T47D (cell line): ENCODE measurements at places on chromosomes 7 and 10.
A peak's percentile ranks its signal among the peaks of the same experiment; 100 is the strongest.

- no peak for DNase-seq
Measured at GRCh38 chr10:33709008-33709753, 374.7 kb upstream of the NRP1 start.

DNA sequence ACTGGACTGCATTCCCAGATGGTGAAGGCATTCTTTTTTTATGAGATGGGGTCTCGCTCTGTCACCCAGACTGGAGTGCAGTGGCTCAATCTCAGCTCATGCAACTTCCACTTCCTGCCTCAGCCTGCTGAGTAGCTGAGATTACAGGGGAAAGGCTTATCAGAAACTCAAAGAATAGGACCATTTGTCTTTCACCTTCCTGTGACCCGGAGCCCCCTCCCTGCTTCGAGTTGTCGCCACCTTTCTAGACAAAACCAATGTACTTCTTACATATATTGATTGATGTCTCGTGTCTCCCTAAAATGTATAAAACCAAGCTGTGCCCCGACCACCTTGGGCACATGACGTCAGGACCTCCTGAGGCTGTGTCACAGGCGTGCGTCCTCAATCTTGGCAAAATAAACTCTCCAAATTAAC is 1.8 kb upstream of the METTL27 start:
- no peak for DNase-seq

DNA sequence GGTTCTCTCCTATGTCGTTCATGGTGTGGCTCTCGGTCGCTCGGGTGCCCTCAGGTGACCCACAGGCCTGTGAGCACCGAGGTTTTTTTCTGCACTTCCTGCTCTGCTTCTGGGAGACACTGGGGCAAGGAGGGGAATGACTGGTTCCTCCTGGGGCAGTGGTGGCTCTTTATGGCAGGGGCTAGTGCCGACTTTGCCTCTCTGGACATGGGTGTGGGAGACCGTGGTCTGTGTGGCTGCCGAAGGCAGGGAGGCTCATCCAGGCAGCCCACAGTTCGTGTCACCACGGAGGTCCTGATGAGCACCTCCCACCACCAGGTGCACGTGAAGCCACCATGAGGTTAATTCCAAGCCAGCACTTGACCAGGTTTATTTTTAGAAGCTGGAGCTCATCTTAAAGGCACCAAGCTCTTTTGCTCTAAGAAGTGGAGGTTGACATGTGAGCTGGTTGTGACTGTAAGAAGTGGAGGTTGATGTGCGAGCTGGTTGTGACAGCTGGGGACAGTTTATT is 24.7 kb upstream of the DPYSL4 start:
- DNase-seq, result no peak

GRCh38 chr7:81944058-81944457 is 174.2 kb upstream of the HGF start:
- DNase-seq, result no peak

DNA sequence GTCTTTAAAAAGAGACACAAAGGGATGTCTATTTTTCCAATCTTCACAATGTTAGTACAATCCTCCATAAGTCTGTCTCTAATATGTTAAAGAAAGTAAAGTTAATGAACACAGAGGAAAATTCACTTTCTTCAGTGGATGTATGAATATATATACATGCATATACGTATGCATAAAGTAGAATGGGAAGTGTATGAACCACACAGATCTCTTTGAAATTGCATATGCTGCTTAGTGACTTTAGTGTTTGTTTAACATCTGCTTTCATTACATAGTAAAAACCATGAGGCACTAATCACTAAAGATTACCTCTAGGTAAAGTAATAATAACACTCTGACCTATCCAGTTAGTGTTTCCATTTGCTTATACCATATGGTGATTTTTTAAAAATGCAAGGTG is 451.2 kb downstream of the SEMA3D start:
- no peak for DNase-seq

- no peak for DNase-seq
Measured at GRCh38 chr10:110641256-110641655, 2.9 kb upstream of the RBM20 start.

- DNase-seq, result no peak
Measured at GRCh38 chr10:114427124-114427852, 23.0 kb upstream of the AFAP1L2 start.

- no peak for DNase-seq
Measured at GRCh38 chr10:127971963-127972615, 65.2 kb downstream of the PTPRE start.

GRCh38 chr7:65978891-65979582 is 3.0 kb downstream of the GUSB start:
- DNase-seq, result no peak

DNA sequence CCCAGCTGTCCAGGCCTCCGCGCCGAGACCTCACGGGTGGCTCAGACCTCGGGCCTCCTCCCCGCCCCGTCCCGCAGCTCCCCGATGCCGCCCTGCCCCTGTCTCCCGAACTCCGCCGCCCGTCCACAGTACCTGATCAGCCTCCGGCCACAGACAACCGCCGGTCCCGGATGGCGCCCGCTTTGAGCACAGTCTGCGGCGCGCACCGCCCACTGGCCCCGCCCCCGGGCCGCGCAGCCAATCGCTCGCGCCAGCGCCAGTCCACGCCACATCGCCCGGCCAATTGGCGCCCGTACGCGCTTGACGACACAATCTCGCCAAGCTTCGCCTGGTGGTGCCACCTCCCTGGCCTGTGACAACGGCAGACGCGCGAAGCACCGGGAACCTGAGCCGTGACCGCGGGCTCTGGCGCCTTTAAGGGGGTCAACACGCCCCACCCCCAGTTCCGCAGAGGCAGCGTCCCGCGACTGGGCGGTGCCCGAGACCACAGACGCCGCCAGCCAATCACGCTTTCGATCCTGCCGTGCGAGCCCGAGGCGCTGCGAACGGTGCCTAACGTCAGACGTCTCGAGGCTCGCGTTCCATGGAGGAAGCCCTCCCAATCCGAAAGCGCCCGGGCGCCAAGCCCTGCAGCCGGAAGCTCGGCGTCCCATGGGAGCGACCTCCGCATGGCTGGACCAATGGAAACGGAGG is at the start of gene IDI1:
Gene IDI1 (minus strand): TSS at position 388 of the 693 bp plus-strand sequence. CDS start 116 bp downstream, at position 272.
- peak; percentile 100 for DNase-seq

GRCh38 chr7:34311591-34311990 is 346.4 kb upstream of the NPSR1 start:
- DNase-seq, result no peak

GRCh38 chr7:66205741-66206090 is 582 bp downstream of the TPST1 start:
- DNase-seq, result no peak

DNA sequence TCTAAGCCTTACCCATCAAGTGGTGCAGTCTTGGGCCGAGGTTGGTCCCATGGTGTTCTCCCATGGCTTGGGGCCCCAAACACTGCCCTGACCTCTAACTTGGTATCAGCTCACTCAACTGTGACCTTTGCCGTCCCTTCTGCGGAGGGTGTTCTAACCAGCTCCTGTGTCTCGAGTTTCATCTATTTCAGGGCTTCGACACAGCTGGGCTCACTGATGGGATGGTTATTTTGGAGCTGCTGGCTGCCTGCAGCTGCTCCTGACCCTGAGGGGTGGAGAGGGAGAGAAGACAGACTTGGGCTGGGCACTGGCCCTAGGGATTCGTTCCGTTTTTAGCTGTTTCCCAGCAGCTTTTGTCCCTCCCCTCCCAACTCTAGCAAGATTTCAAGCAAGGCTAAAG is 86.9 kb downstream of the NEURL1 start:
- DNase-seq, result no peak

DNA sequence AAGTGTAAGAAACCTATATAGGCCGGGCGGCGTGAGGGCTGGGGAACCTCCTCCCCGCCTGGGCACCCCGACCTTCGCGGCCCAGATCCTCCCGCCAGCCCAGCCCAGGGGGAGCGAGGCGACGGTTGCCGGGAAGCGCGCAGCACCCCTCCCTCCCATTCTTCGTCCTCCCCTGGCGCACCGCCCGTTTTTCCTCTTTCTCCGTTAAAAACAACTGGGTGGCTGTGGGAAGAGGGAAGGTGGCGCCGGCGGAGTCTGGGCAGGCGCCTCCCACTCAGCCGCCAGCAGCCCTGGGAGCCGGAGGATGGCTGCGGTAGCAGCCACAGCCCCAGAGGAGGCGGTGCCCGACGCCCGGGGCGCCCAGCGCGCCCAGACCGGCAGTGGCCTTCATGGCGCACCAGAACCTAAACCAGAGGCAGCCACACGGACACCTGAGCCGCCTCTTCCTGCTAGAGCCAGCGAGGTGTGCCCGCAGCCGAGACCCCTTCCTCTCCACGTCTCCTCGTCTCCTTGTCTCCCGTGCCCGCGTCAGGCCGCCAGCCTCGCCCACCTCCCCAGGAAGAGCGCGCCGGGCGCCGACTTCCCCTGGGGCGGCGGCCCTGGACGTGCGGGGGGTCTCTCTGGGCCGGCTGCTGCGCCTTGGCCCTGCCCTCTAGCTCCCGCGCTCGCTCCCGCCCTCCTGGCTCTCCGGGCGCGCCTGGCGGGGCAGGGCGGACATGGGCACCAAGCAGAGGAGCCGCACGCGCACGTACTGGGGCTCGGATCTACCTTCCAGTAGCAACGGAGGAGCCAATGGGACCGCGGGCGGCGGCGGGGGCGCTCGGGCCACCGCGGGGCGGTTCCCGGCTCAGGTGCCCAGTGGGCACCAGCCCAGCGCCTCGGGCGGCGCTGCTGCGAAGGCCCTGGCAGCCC is 32.8 kb upstream of the SFTPD start:
- peak; percentile 42 for DNase-seq

DNA sequence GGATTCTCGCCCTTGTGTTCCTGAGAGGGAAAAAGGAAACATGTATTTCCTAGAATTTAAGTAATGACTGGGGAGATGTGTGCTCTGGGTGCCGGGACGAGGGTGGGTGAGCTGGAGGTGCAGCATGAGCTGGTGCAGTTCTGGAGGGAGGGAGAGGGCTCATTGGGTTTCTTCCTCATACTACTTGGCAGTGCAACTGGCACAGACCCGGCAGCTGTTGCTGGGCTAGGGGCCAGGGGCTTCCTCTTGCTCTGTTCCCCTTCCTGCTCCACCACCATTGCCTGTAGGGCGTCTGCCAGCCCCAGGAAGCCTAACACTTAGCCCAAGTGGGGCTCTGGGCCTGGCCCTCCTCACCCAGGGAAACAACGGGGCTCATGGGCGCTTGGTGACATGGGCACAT is 5.9 kb downstream of the RET start:
- DNase-seq, result no peak

- DNase-seq, result peak; percentile 15
Measured at GRCh38 chr7:155213955-155214740, 83.5 kb upstream of the INSIG1 start.

GRCh38 chr7:35909870-35910357 is 109.1 kb downstream of the SEPTIN7 start:
- no peak for DNase-seq

- peak; percentile 55 for DNase-seq
Measured at GRCh38 chr10:101453791-101454718, 100.1 kb downstream of the BTRC start.

DNA sequence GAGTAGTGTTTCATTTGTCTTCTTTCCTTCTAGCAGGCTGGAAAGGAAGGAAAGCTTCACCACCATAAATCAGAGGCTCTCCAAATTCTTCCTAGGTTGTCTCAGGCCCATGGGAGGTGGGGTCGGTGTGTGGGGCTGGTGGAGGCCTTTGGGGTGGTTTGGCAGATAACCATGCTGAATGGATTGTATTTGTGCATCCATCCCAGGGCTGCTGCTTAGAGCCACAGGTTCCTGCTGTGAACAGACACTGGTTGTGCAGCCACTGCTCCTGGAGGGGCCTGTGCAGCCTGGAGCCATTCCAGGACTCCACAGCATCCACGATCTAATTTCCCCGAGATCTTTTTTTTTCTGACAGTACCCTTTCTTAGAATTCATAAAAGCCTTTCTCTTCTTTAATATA is 741.8 kb downstream of the SUGCT start:
- no peak for DNase-seq

DNA sequence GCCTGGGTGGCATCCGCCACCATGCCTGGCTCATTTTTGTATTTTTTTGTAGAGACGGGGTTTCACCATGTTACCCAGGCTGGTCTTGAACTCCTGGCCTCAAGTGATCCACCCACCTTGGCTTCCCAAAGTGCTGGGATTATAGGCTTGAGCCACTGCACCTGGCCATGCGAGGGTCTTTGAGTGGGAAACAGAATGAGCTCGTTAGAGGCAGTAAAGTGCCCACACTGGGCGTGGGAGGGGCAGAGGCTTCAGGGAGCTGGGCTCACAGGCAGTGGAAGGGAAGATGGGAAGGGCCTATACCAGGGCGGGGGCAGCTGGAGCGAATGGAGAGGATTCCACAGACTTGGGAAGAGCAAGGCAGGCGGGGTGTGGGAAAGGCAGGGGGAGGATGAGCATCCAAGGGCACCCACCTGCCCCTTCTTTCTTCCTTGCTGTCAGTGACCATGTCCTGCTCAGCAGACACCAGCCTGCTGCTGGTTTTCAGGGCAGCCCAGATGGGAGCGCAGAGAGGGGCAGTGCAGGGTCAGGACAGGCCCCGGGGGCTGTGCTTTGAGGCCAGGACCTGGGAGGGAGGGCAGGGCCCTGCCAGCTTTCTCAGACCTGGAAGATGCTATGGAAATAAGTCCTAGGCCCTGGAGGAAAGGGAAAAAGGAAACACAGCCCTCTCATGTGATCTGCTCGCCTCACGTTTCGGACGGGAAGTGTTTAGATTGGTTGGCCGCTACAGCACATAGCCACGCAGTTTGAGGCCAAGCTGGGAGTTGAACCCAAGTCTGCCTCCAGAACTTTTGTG is 4.2 kb downstream of the FZD9 start:
- DNase-seq, result no peak

- DNase-seq, result no peak
Measured at GRCh38 chr7:122212754-122213153, 68.7 kb upstream of the AASS start.

DNA sequence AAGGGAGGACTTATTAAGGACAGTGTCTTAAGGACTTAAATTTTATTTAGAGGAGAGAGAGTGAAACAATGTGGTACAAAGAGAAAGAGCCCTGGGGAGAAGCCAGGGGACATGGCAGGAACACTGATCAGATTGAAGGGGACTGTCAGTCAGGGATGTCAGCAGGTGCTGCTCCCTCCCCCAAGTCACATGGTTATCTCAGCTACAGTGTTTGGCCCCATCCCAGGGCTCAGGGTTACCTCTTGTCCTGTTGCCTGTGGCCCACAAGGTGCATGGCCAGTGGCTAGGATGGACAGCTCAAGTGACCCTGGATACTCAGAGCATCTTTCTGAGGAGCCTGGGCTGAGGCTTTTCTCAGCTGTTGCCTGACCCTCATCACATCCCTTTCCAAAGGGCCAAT is 325.9 kb upstream of the PODXL start:
- DNase-seq, result no peak

- no peak for DNase-seq
Measured at GRCh38 chr7:27098578-27099451, 3.0 kb upstream of the HOXA1 start.

DNA sequence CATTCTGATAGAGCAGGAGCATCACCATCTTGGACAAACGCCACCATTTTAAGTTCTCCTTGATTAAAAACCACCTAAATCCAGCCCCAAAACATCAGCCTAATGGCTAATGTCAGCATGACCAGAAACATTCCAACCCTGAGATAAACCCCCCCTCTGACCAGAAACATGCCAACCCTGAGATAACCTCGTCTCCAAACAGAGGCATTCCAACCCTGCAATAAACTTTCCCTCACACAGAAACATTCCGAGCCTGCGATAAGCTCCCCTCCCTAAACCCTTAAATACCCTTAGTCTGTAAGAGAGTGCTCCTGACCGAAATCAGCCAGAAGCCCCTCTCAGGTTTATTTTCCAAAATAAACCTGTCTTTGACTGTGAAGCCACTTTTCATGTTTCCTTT is 76.5 kb downstream of the ADARB2 start:
- no peak for DNase-seq
